Activated T-helper 2 cell treated with anti-CD3 and anti-CD28 coated beads, Interferon-gamma antibody, Interleukin-2, Interleukin-4, amounts not matched to agents 10 μg/mL and 5 μg/mL and 100 μg/mL, durations not matched to agents 14 hours and 24 hours and 36 hours (primary cell): ENCODE measurements at places on chromosomes 16 and 17.

DNA sequence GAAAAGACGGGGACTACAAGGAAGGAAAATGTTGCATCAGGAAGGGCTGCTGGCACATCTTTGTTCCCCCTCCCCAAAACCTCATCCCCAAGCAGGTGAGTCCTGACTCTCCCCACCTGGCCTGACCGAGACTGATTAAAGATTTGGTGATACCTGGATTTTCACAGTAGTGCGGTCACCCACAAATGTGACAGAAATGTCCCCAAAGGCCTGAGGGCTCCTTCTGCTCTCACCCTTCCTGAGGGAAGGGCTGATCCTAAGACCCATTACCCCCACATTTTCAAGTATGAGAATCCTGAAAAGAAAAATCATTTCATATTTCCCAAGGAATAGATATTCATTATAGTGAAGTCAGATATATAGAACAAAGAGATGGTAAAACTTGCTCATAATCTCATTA is 28.8 kb downstream of the TBC1D3B start:
- no peak for DNase-seq

GRCh38 chr17:79033741-79034501 is 10.0 kb downstream of the C1QTNF1 start:
- DNase-seq: no peak

DNA sequence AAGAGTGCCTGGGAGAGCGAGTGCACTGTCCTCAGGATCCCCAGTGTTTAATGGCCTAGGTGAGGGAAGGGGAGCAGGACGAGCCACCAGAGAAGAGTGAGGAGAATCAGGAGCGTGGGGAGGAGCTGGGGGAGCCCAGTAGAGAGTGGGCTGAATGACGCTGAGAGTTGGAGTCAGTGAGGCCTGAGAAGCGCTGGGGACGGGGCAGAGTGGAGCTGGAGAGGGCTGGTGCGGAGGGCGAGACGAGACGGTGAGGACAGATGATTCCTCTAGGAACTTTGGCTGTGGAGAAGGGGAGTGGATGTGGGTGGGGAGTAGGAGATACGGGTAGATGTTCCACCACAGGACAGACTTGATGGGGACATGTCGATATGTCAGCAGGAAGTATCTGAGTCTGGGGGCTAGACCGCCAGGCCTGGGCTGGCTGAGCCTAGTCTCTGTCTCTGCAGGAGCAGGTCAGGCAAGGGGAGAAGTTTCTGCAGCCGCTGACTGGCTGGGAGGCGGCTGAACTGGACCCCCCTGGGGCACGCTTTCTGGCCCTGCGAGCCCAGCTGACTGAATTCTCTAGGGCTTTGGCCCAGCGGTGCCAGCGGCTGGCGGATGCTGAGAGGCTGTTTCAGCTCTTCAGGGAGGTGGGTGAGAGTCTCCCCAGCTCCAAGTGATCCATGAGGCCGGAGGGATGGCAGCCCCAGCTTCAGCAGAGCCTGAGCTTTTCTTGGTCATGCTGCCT is 4.7 kb downstream of the PLEKHG4 start:
- no peak for DNase-seq

DNA sequence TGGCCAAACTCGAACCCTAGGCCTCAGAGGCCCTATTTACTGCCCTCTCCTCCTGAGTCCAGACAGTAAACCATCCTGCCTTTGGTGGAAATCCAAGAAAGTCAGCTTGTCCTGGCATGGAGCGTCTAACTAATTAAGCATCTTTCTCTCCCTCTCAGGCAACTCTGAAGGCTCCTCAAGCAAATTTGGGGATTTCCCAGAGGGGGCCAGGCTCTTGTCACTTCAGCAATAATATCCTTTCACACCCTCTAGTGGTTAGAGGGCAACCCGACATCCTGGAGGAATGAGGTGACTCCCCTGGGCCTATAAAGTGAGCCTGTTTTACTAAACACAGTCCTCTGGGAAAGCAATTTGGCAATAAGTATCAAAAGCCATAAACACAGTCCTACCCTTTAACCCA is 60.4 kb downstream of the NOG start:
- DNase-seq: peak; percentile 28

GRCh38 chr16:60064026-60064425 is 1329.9 kb upstream of the GOT2 start:
- DNase-seq: no peak

GRCh38 chr16:57386381-57386951 is 14.2 kb downstream of the CX3CL1 start:
- no peak for DNase-seq

DNA sequence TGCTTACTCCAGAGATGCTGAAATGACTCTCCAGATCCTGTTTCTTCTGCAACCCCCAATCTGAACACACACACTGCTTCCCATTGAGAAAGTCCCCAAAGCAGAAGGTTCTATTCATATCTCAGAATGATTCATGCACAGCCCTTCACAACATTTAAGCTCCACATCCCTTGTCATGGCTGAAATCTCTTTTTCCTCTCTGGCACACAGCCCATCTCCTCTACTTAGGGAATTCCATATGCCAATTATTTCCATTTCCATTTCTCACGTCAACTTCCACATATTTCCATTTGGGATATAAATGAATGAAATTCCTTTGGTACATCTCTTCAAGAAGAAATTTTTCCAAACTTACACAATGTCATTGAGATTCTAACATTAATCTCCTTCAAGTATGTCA is 119.6 kb downstream of the CDH11 start:
- DNase-seq: no peak

DNA sequence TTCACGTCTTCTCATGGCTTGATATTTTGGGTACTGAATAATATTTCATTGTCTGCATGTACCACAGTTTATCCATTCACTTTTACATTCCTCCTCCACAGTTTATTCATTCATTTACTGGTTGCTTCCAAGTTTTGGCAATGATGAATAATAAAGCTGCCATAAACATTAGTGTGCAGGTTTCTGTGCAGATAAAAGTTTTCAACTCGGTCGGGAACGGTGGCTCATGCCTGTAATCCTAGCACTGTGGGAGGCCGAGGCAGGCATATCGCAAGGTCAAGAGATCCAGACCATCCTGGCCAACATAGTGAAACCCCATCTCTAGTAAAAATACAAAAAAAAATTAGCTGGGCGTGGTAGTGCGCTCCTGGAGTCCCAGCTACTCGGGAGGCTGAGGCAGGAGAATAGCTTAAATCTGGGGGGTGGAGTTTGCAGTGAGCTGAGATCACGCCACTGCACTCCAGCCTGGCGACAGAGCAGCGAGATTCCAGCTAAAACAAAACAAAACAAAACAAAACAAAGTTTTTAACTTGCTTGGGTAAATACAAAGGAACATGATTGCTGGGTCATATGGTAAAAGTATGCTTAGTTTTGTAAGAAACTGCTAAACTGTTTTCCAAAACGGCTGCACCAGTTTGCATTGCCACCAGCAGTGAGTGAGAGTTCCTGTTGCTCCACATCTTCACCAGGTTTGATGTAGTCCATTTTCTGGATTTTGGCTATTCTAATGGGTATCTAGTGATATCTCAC is 89.5 kb downstream of the WWP2 start:
- no peak for DNase-seq

DNA sequence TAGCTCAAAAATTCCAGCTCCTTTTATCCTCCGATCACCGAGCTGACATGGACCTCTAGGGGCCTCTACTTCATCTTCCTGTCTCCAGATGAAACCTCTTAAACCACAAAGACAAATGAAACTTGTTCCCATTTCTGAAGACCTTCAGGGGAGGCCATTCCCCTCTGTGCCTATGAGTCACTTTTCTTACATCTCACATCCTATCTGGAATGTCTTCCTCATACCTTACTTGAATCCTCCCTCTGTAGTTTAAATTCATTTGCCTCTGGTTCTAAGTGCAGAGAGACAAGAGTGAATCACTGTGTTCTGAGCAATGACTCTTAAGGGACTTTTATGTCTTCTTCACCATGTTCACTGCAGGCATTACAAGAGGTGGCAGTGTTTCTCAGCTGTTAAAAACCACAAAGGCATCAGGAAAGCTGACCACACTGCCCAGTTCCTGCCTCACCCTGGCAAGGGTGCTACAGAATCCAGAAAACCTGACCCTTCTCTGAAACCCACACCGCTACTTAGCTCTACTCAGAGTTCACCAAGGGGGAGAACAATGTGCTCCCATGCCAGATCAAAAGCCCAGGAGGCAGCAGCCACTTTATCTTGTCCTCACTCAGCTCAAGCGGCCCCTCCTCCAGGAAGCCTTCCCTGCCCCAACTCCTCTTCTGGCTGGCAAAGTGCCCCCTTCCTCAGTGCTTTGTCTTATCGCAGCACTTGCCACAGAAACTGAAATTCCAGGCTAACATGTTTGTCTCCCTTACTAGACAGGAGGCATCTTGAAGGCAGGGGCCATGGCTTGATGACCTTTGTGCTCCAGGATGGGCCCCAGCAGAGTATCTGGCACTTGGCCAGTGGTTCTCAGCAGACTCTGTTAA is 6.4 kb downstream of the CUEDC1 start:
- DNase-seq: no peak

DNA sequence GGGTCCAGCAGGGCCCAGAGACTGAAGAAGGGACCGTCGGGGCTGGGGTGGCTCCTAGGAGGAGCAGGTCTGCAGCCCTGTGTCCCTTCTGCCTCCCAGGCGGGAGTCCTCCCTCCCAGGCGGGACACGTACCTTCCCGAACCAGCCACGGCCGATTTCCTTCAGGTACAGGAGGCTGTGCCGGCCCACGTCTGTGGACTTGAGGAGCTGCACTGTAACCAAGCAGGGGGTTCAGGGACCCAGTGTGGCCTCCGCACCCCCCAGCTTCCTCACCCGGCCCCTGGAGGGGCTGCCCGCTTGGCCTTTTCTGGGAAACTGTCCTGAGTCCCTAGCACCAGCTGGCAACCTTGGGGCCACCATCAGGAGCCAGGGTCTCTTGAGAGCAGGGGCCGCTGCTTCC is 37.0 kb upstream of the PVALEF start:
- no peak for DNase-seq

GRCh38 chr17:40091691-40092397 is 8.5 kb downstream of the NR1D1 start:
- no peak for DNase-seq

DNA sequence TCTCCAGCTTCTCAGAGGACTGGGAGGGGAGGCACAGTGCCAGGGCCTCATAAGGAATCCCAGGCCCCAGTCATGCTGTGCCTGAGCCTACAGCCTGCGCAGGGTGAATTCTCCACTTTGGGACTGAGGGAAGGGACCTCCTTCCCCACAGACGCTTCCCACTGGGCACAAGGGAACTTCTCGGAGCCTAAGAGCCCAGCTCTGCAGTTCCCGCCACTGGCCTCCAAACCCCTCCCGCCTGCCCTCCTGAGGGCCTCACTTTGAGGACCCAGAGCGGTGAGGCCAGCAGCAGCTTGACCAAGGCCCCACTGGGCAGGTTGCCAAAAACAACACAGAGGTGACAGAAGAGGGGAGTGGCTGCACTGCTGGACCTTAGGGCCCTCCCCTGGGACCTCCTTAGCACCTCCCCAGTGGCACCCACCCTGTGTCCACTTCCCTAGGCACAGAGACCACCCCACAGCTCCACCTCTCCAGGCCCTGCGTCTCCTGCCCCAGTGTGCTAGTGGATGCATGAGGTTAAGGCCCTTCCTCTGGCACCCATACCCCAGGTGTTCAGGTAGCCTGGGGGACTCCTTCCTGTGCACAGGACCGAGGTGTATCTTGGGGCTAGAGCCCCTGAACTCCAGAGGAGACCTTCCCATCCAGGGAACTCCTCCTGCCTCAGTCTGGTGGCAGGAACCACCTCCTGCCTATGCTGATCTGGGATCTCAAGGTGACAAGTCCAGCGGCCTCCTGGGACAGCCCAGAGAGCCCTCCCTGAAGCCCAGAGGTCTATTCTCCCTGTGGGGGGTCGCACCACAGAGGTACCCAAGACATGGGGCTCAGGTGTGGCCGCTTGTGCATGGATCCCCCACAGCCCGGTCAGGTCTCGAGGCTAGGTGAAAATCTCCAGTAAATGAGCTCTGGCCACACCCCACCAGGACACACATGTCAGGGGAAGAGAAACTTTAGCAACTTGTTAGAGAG is 3.4 kb downstream of the CASKIN2 start:
- no peak for DNase-seq

DNA sequence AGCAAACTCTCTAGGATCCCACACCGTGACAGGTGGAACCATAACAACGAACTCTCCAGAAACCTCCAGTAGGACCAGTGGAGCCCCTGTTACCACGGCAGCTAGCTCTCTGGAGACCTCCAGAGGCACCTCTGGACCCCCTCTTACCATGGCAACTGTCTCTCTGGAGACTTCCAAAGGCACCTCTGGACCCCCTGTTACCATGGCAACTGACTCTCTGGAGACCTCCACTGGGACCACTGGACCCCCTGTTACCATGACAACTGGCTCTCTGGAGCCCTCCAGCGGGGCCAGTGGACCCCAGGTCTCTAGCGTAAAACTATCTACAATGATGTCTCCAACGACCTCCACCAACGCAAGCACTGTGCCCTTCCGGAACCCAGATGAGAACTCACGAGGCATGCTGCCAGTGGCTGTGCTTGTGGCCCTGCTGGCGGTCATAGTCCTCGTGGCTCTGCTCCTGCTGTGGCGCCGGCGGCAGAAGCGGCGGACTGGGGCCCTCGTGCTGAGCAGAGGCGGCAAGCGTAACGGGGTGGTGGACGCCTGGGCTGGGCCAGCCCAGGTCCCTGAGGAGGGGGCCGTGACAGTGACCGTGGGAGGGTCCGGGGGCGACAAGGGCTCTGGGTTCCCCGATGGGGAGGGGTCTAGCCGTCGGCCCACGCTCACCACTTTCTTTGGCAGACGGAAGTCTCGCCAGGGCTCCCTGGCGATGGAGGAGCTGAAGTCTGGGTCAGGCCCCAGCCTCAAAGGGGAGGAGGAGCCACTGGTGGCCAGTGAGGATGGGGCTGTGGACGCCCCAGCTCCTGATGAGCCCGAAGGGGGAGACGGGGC is 1.3 kb downstream of the SPN start:
- DNase-seq: peak; percentile 28

GRCh38 chr17:69547947-69548346 is 133.4 kb downstream of the MAP2K6 start:
- no peak for DNase-seq

DNA sequence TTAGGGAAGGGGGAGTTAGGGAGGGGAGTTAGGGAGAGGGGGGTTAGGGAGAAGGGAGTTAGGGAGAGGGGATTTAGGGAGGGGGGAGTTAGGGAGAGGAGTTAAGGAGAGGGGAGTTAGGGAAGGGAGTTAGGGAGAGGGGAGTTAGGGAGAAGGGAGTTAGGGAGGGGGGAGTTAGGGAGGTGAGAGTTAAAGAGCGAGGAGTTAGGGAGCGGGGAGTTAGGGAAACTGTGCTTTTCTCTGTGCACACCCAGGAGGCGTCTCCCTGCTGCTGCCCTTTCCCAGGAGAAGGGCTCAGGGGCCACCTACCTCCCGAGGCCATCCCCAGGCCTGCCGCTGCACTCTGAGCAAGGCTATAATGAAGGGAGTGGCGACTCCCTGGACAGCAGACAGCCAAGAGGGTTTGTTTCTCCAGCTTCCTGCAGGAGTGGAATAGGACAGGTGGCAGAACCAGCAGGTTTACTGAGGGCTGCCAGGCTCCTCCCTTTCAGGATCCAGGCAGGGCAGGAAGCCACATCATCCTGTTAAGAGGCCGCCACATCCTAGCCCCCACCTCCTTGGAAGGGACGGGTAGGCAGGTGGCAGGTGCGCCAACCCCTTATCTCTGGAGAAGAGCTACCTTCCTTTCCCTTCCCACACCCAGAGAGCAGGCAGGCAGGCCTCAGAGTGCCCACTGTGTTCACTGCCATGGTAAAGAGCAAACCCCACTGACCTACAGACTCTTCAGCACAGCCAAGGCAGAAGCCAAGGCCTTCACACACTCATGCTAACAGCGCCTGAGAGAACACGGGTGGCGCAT is 4.3 kb downstream of the CANT1 start:
- no peak for DNase-seq

- DNase-seq: no peak
These were observed 1.8 kb downstream of the SHBG start for GRCh38 chr17:7631398-7632380.

GRCh38 chr17:57338257-57338914 is 82.1 kb downstream of the MSI2 start:
- DNase-seq: no peak
